Activated naive CD4-positive, alpha-beta T cell treated with anti-CD3 and anti-CD28 coated beads, Interleukin-2, amount 50 U/mL, for 72 hours (primary cell): ENCODE measurements at places on chromosomes 3 and 15. TPM values are rescaled to one million over a fixed set of nuclear protein-coding genes. Genes with fewer than 3 reads are reported as not detected.

Gene ATOSA
- total RNA-seq, result 36.5 TPM

Gene MORC1
- total RNA-seq, result not detected

DNA sequence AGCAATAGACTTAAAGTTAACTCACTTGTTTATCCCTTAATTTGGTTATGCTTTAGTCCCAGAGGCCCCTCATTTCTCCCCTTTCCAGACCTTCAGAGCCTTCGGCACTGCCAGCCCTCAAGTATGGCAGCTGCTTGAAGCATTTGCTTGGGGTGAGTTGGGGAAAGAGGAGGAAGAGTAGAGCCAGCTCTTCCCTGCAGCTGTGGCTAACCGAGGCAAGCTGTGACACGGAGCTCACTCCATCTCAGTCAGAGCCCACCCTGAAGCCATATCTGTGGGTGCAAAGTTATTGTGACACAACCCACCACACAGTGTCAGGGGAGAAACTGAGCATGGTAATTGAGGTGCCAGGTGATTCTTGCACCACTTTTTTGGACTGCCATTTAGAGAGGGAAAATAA lies 66.1 kb downstream of the FILIP1L start:
- DNase-seq, result no peak

GRCh38 chr3:194201953-194202666 lies 66.2 kb downstream of the HES1 start:
- no peak for DNase-seq

DNA sequence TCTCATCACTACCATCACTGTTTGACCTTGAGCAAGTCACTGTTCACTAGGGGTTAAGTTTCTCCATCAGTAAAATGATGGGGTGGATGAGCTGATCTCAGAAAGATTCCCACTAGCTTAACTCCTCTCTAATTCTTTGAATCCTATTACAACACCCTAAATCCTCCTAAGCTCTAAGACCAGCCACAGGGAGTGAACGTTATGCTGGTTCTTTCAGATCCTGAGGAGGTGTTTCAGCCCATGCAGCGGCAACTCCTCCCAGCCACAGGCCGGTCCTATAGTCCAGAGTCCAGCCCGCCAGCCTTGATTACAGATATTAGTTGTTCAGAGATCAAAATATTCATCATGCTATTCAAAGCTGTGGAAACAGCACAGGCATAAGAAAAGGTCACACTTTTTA lies 15.1 kb downstream of the MB21D2 start:
- no peak for DNase-seq

DNA sequence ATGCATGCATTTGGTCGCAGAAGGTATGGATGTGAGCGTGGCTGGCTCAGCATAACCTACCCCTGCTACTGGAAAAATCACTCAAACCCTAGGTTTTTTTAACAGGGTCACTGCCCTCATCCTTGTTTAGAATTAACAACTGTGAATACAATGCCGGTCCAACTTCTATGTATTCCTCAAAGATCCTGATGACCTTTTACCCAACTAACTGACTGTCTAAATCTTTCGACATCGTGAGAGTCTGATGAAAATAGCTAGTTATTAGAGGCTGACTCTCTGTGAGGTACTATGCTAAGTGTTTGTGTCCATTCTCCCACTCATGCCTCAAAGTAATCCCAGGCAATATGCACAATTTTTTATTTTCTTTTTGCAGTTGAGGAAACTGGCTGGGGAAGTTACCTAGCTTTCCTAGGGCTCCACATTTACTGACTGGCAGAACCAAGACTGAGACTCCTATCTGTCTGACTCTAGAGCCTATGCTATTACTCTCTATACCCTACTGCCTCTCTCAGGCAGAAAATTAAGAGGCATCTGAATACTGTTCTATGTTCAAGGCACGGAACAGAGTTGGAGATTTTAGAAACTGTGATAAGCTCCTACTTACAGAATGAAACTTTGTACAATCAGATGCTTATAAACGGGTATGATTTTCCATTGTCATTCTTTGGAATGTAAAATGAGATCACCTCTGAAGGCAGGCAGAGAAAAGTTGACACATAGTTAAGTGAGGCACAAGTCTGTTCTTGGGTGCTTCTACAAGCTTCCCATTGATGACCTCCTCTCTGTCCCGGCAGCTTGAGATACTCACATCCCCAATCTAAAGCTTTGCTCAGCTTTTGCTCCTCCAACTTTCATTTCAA lies 56.4 kb downstream of the FILIP1L start:
- no peak for DNase-seq

Gene FANCD2OS
- not detected for total RNA-seq

- no peak for DNase-seq
Measured at GRCh38 chr3:197227780-197228574, 70.4 kb downstream of the DLG1 start.
